ENCODE measurements at places on chromosomes 5 and 9. TPM values are rescaled to one million over a fixed set of nuclear protein-coding genes. Genes with fewer than 3 reads are reported as not detected.
A peak's percentile ranks its signal among the peaks of the same experiment; 100 is the strongest.

Gene CLIC3
- polyA plus RNA-seq, result not detected

Gene ADGRD2
- polyA plus RNA-seq, result not detected

Gene ACTBL2
- polyA plus RNA-seq, result not detected

Gene FRRS1L
- polyA plus RNA-seq, result 1.9 TPM

Gene ECM2
- 23.2 TPM for polyA plus RNA-seq

Gene SLC36A3
- polyA plus RNA-seq, result not detected

Gene SLC6A3
- not detected for polyA plus RNA-seq

Gene UBE2QL1
- polyA plus RNA-seq, result 3.2 TPM

Gene ZMAT2
- 88.8 TPM for polyA plus RNA-seq

Gene CDC20B
- polyA plus RNA-seq, result not detected

Gene GABRA1
- not detected for polyA plus RNA-seq

Gene NR2F1
- 5.9 TPM for polyA plus RNA-seq

Gene PCDHB16
- 5.2 TPM for polyA plus RNA-seq

GRCh38 chr9:84339962-84340361, 596 bp downstream of the SLC28A3 start:
- no peak for DNase-seq

- DNase-seq, result no peak
These were observed 174.7 kb upstream of the S1PR3 start for GRCh38 chr9:88816591-88816990.

DNA sequence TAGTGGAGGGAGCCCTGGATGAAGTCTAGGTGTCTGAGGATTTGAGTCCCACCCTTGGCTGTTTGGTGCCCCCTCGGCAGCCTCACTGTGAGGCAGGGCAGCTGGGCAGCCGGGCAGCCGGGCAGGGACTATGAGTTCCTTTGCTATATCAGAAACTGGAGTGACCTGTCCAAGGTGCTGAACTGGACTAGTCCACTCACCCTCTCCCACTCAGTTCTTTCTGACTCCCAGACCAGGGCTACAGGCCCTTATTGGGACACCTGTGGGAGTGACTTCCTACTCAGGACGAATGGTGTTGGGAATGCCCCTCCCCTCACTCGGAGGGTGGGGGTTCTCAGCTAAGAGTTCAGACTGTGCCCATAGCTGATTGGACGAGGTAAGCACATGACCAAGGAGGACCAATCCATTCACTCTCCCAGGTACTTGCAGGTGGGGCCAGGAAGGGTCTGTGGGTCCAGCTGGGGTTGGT, 34.1 kb upstream of the RAPGEF1 start:
- DNase-seq, result peak; percentile 58

DNA sequence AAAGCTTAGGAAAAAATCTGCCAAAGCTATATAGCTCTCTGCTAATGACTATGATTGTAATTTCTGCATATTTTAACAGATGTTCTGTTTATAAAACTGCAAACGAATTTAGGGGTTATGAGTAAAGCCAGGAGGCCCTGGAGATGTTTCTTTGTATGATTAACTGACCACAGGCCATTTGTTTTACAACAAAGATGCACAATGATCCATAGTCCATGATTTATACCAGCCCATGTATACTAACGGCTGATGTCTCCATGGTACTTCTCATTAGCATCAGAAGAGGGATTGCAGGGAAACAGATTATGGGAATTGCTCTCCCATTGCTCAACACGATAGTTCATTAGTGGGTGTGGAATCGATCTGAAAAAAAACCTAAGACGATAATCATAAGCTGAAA, 78.9 kb downstream of the PPP2R2B start:
- no peak for DNase-seq

- no peak for DNase-seq
These were observed 10.6 kb downstream of the ERP44 start for GRCh38 chr9:100088202-100088601.

DNA sequence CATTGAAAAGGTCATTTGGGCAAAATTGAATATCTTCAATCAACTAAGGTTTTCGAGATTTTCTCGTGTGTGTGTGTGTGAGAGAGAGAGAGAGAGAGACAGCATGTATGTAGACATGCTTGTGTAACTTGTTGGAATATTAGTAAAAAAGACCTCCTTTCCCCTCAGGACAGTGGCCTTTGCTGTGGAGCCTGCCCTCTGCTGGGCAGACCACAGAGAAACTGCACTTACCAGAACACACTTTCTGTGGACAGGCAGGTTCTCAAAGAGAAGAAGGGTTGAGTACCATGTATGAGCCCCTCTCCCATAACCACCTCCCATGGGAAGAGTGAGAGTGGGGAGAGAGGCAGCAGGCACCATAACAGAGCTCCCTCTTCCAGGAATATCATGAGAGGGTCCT, 45.6 kb downstream of the CFAP90 start:
- DNase-seq, result no peak

- no peak for DNase-seq
These were observed 16.4 kb upstream of the SEMA4D start for GRCh38 chr9:89514337-89514736.

GRCh38 chr5:149518620-149519019, 32.6 kb downstream of the CSNK1A1 start:
- no peak for DNase-seq

- DNase-seq, result peak; percentile 84
These were observed 890 bp downstream of the PIK3R1 start for GRCh38 chr5:68216245-68217046.

- DNase-seq, result no peak
These were observed 4.7 kb downstream of the QRFP start for GRCh38 chr9:130891688-130892476.

GRCh38 chr9:8719833-8720486, 920.4 kb upstream of the DMAC1 start:
- DNase-seq, result no peak

GRCh38 chr5:173735184-173735583, 118.7 kb upstream of the BOD1 start:
- no peak for DNase-seq

DNA sequence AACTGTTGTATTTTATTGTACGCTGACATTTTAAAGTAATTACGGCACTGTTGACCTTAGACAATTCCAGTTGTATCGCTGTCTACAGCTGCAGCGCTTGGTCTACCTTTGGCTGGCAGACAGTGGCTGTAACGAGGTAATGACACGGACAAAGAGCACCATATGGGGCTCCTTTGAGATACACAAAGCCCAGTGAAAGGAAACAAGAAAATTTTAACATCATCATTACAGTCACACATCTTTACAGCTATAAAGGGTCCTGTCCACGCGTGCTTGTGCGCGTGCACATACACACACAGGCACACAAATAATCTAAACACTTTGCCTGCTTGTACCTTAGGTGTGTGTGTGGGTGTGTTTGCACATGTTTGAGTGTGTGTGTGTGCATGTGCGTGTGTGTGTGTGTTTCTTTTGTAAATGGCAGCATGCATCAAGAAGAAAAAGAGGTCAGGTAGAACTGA, 946.0 kb downstream of the NR2F1-AS1 start:
- DNase-seq, result no peak

DNA sequence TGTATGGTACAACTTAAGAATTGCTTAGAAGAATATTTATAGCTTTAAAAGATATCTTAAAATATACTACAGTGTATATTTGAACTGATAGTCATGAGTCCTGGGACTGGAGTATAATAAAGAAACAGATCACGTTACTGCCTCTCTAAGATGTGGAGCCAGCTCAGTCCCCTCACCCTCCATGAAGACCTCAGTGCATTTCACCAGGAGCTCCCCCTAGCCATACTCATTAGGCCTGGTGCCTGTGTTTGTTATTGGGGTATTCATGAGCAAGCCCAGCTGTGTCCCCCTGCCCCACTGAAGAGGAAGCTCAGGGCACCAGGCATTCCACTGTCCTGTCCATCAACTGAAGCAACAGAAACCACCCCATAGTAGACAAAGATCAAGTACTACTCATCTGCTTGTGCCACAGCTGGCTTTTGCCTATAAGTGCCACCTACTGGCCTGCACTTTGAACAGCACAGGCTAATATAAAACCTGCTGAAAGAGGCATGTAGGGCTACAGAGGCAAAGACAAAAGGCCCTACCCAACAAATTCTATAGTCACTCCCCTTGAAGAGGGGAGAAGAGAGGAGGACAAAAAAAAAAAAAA, 850.2 kb upstream of the NUDT12 start:
- DNase-seq, result no peak

GRCh38 chr5:98911280-98912040, 17.3 kb downstream of the CHD1 start:
- DNase-seq, result no peak

DNA sequence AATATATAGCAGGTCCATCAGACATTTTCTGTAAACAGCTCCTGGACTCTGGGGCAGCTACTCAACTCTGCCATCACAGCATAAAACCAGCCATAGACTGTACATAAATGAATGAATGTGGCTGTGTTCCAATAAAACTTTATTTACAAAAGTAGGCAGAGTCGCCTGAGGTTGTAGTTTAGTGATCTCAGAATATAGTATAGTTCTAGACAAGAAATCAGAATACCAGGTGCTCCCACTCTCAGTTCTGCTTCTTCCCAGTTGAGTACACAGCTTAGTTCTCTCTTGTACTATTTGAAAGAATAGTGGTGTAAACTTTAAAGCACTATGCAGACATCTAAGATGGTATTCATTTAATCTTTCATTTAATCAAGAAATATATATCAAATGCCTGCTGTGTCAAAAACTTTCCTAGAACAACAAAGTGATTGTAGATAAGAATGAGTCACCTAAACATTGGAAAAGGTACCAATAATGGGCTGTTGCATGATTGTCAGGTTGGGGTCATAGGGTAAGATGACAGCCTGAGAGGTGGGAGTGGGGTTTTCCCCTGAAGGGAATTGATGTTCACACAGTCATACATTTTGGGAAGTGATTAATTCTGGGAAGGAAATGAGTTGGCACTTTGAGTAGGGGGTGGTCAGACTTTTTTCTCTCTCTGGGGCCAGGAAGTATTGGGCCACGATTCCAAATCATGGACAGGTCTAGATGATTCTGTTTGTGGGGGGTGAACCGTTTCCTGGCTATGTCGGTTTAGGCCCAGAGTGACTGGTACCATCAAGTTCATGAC, 37.0 kb downstream of the TNFSF8 start:
- no peak for DNase-seq

- no peak for DNase-seq
These were observed 93.0 kb upstream of the ANKRD55 start for GRCh38 chr5:56326116-56326515.

- DNase-seq, result no peak
These were observed 750.3 kb downstream of the MAT2B start for GRCh38 chr5:164255598-164256213.

- peak; percentile 47 for DNase-seq
These were observed 8.8 kb upstream of the LCP2 start for GRCh38 chr5:170306381-170306831.

DNA sequence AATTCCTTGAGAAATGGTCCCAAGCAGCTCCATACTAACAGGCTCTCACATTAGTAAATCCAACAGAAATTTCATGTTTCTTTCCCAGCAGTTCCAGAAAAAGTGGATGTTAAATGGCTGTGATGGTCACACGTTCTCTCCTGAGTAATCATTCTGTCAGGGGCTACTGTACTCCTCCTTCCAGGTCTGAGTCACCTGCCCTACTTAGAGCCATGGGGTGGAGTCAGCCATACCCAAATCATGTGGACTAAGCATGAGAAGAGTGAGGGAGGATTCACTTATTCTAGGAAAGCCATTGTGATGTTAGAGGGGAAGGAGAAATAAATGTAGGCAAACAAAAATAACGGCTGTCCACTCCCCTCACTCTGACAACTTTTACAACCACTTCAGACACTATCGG, 547.2 kb downstream of the CSNK1G3 start:
- DNase-seq, result no peak

DNA sequence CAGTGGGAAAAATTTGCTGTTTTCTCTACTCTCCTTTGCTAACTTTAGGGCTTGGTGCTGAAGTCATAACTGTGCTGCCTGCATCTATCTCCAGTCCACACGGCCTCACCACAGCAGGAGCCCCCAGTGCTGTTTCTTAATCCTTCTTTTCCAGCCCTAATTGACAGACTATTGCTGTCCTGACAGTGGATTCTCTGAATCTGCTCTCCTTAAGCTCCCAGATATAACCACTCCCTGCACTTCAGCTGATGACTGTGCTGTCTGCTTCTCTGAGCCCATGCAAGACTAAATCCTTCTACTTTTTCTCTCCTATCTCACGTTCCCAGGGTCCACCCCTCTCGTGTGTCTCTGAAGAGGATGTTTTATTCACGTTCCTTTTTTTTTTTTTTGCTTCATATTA, 19.7 kb upstream of the GRIA1 start:
- DNase-seq, result no peak

DNA sequence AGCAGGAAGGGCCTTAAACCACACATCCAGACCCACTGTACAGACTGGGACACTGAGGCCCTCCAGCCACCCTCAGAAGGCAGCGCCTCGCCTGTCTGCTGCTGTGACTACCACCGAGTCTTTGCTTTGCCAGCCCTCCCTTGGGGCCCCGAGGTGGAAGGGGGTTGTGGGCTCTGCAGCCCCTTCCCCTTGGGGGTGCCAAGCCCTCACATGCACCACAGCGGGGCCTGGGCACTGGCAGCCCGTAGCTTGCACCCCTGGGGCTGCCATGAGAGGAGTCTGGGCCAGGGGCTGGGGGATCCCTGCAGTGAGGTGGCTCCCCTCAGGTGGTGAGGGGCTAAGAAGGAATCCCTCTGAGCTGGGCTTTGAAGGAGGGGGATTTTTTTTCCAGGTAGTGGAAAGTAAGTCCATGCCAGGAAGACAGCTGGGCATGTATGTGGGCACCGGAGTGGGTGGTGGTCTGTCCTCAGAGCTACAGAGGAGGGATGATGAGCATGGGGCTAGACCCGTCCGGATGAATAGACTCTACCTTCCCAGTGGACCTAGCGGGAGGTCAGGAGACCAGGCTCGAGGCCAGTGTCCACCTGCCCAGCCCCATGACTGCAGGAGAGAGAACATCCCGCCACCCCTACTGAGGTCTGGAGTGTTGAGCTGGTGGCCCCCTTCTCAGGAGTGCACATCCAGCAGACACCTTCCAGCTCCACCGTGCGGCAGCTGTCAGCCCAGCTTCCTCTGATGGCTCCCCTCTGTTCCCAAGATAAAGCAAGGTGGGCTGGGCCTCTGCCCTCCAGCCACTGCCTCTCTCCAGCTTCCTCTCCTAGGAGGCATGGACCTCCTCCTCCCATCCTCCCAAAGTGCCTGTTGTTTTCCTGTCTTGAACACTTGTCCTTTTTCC, 15.9 kb downstream of the FLT4 start:
- DNase-seq, result no peak

DNA sequence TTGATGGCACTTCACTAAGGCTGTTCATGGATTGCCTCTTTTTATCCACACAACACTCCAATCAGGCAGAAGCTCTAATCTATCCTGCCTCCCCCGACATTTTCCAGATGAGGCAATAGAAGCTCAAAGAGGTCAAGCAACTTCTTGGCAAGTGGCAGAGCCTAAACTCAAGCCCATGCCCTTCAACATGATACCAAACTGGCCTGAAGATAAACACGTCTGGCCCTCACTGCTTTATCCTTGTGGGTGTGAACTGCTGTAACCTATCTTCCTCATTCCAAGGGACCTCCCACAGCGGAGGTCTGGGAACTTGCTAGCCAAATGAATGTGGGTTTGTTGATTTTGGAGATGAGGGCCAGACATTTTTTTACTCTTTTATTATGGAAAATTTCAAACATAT, 9.5 kb downstream of the SLC35A4 start:
- no peak for DNase-seq

GRCh38 chr5:52997424-52997823, 8.3 kb downstream of the ITGA2 start:
- no peak for DNase-seq

All from muscle of back (tissue), 13 donors.